ENCODE measurements at places on chromosomes 7 and 10. TPM values are rescaled to one million over a fixed set of nuclear protein-coding genes. Genes with fewer than 3 reads are reported as not detected.
A peak's percentile ranks its signal among the peaks of the same experiment; 100 is the strongest.

DNA sequence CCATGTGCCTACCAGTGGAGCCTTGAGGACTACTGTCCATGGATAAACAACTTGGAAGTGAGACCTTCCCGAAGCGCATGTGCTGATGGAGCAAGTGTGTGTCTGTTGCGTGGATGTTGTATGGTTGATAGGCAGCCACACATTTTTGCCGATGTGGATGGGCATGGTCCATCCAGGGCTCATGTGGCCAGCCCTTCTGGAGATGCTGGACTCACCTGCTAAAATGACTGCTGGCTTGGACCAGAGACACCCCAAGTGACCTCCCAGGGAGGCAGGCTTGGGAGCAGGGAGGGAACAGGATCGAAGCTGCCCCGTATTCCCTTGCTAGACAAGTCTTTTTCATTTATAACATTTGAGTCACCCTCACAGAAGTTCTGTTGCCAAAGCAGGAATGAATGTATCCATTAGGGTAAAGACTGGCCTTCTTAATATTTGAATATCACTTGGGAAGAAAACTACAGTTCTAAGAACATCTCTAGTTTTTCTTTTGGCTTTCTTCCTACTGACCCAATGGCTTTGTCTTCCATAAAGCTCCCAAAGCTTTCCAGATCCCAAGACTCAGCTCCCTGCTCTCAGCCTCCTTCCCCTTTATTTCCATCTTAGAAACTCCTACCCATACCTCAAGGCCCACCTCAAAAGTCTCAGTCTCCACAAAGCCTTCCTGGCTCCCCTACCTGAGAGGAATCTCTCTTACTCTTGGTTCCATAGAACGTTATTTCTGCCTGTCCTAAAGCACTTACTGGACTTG lies 3.0 kb downstream of the PTPRE start:
- DNase-seq: peak; percentile 46

DNA sequence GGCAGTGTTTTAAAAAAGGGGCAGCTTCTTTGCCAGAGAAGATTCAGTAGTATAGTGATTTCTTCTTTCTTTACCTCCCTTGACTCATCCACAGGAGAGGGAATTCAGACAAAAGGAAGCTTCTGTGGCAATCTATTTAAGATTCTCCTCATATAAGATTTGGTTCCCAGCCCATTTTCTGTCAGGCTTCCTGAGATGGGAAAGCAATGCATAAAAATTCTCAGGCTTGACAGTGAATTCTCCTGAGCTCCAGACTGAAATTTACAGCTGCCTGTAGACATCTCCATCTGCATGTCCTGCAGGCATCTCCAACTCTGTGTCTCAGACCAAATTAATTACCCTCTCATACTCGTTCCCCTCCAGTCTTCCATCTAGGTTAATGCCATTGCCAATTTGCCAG lies 72.8 kb downstream of the TSPAN12 start:
- DNase-seq: no peak

- DNase-seq: no peak
These were observed 1094.6 kb downstream of the GATA3 start for GRCh38 chr10:9149134-9149533.

Gene POP7
- total RNA-seq: 31.3 TPM

Gene SLC25A40
- 4.2 TPM for total RNA-seq

Gene RNF133
- total RNA-seq: not detected

GRCh38 chr7:142798451-142799436 lies 28.0 kb downstream of the PRSS2 start:
- DNase-seq: no peak

GRCh38 chr10:43765516-43765915 lies 116.8 kb upstream of the ZNF32 start:
- DNase-seq: no peak

DNA sequence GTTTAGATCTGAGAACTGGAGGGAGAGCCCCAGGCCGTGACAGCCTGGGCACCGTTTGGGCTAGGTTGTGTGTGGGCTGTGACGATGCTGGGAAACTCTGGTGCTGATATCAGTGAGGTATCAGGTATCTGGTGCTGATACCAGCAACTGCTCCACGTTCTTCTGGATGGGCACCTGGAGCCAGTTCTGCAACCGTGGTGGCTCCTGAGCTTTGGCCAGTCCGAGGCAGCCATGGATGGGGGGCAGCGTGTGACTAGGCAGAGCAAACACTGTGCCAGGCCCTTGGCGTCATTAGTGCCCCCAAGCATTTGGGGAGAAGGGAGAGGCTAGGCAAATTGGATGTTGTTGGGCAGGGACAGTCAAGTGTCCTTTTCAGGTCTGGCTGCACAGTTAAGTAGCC lies 57.9 kb downstream of the ZNF467 start:
- DNase-seq: peak; percentile 10

- no peak for DNase-seq
These were observed 35.3 kb downstream of the AMZ1 start for GRCh38 chr7:2723138-2723850.

Gene KCP
- not detected for total RNA-seq

GRCh38 chr7:79293655-79294142 lies 159.8 kb downstream of the MAGI2 start:
- no peak for DNase-seq

DNA sequence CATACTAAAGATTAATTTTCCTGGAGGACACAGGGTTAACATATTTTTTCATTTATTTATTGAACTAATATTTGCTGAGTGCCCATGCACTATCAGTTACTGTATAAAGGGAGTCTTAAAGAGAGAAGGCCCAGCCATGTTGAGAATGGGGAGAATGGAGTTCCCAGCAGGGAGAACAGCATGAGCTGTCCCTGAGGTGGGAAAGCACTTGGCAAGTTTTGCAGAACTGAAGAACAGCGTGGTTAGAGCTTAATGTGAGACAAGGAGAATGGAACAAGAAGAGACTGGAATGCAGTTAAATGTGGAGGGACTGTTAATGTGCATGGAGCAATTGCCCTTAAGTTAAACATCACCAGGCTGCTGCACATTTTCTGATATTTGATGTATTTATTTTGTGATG lies 435.4 kb downstream of the SUGCT start:
- peak; percentile 46 for DNase-seq

Measured in GM23248 (cell line).